ENCODE measurements at places on chromosomes 5 and 9.

DNA sequence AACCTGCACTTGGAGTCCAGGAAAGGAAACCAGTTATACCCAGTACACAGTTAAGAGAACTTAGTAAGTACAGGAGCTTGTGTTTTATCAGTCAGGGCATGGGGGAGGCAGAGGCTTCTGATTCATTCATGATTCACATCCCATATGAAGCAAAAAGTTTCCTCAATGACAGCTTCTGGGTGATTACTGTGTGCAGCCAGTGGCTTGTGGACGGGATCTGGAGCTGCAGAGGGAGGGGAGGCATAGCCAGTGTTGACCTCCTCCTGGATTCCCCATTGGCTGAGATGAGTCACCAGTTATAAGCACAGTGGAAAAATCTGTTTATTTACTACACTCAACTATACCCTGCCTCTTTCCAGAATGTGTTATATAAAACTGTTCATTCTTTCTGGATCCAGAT lies 17.7 kb downstream of the IL31RA start:
- DNase-seq = no peak

DNA sequence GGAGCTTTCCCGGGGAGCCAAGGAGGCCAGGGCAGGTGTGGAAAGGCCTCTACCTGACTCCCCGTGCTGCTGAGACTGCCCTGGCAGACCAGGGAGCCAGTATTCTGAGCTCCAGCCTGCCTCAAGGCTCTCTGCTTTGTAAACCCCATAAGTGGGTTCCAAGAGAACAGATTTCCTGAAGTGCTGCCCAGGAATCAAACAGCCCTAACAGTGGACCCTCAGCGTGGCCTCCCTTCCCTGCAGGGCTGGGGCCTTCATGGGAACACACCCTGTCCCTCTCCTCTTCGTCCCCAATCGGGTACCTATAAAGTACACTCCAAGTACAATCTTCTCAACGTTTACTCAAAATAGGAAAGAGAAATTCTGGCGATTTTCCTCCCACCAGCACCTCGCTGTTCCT lies 252.5 kb downstream of the FSTL4 start:
- DNase-seq = no peak

DNA sequence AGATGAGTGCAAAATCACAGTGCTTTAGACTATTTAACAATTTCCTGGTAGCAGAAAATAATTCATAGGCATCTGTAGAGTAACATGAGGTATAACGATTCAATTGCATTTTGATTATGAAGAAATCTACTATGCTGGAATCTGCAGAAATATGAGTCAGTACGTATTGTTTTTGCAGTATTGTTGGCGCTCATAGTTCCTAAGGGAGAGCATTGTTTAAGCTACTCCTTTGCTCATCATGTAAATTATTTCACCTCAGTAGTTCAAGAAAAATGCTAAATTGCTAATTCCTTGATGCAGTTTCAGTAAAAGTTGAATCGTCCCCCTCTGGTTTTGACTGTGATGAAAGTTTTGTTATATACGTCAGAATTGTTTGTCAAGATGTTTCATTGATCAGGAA lies 458.4 kb downstream of the HINT1 start:
- no peak for DNase-seq

- DNase-seq = no peak
Measured at GRCh38 chr5:174071484-174071883, 26.0 kb downstream of the NSG2 start.

GRCh38 chr5:172575816-172576545 lies 65.1 kb upstream of the NEURL1B start:
- DNase-seq = no peak

- no peak for DNase-seq
Measured at GRCh38 chr9:125549891-125550885, 156.8 kb downstream of the MAPKAP1 start.

DNA sequence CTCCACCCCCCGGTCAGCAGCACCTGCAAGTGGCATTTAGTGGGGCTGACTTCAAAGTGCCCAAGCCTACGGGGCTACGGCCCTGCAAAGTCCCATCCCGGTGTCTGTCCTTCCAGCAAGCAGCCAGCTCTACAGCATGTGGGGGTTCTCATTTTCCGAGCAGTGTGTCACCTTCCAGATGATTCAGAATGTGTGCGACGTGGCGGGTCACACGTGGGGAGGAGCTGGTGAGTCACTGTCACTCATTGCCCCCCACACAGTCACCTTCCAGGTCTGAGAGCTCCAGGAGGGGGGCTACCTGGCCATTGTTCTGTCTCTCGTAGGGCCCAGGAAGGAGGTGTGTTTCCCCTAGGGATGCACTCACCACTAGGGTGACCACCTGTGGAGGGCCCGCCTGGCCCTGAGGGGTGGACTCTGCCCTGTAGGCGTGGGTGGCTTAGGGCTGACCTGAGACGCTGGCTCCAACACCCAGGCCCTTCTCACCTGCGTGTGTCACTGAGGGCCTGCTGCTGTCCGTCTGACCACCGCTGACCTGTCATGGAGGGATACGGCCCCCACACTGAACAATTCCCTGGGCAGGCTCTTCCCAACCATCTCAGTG lies 70.2 kb downstream of the SEMA4D start:
- peak; percentile 58 for DNase-seq

DNA sequence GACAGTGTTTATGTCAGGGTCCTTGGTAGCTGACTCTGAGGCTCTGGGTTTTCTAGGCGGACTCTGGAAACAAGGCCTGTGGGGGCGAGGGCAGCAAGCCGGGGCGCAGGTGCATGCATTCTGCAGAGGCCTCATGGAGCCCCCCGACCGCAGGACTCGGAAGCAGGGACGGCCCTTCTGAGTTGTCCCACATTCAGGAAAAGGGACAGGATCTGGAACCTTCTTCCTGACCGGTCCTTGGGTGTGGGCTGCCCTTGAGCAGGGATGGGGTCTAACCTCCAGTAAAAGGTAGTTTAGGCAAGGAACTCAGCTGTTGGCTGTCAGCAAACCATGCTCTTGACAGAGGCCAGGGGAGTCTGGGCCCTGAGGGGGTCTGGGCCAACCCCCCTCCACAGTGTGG lies 7.4 kb upstream of the COL5A1 start:
- no peak for DNase-seq

DNA sequence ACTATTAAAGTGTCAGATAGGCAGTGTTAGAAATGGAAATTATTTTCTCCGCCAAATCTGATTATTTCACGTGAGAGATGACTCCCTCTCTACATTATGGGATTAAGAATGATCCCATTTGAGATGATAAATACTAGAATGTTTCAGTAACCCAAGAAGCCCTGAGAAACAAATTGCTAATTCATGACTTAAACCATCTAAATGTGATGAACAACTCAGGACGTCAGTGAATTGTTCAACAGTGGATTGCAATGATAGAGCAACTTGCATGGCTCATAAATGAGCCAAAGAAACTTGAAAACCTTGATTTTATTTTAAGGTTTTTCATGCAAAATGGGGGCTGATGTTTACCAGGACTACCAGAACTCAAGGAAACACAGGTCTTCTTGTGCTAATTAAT lies 350.5 kb upstream of the WWC1 start:
- DNase-seq = no peak

GRCh38 chr5:32230356-32231099 lies 56.4 kb upstream of the GOLPH3 start:
- DNase-seq = no peak

DNA sequence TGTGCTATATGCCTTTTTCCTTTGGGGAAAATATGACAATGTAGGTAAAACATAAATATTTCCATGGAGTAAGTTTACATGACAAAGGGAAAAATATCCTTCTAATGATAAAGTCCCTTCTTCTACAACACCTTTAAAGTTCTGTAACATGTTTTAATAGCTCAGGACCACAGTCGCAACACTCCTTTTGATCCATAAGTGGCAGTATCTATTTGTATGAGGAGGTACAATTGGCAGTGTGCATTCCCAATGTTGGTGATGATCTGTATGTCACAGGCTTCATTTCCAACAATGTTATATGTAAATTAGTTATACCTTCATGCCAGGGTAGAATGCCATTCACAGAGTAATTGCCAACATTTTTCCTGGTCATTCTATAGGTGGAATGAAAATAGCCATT lies 127.1 kb upstream of the CCNH start:
- DNase-seq = no peak

DNA sequence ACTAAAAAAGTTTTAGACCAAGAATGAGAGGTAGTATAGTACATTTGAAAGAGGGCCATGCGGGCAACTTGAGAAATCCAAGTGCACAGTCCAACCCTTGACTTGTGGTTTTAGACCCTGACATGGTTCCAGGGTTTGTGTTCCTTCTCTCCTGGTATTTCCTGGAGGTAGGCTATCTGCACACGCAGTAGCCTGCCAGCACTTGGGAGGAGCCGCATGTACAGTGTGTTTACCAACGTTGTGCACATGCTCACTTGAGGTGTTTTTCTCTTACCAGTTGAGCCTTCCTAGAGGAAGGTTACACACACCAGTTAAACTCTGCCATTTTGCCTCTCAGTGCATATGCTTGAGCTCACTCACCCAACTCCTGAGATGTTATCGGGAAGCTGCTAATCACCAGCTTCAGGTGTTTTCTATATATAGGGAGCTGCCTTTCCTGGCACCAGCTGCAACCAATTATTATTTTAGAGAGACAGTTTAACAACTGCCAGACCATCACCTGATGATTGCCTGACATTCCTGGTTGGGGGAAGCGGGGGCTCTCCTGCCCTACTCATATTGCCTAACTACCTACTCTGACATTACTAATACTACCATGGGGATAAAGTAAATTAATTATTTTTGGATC lies 593.4 kb upstream of the TUSC1 start:
- DNase-seq = no peak

DNA sequence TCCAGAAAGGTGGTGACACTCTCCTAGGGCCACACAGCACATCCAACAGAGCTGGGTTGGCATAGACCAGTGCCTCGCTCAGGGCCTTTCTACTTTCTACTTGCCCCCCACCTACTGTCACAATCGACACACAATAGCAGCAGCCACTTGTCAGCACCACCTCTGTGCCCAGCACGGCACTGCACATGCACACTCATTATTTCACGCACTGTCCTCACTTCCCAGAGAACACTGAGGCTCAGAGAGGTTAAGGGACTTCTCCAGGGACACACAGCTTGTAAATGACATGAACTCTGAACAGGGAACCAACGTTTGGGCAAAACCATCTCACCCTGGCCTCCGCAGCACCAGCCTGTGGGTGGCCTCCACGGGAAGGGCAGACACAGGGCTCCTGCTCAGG lies 70.9 kb upstream of the STXBP1 start:
- no peak for DNase-seq

GRCh38 chr9:109767404-109767803 lies 12.6 kb upstream of the PALM2AKAP2 start:
- no peak for DNase-seq

- no peak for DNase-seq
Measured at GRCh38 chr5:124373883-124374282, 372.6 kb downstream of the ZNF608 start.
